Kidney (tissue), 22 donors: ENCODE measurements at places on chromosomes 6 and 20. TPM values are rescaled to one million over a fixed set of nuclear protein-coding genes. Genes with fewer than 3 reads are reported as not detected.

The NRSN1 gene
- not detected for total RNA-seq

- no peak for DNase-seq
Observed at GRCh38 chr6:158206740-158207421, 38.7 kb downstream of the GTF2H5 start.

The PRDM13 gene
- total RNA-seq: not detected

DNA sequence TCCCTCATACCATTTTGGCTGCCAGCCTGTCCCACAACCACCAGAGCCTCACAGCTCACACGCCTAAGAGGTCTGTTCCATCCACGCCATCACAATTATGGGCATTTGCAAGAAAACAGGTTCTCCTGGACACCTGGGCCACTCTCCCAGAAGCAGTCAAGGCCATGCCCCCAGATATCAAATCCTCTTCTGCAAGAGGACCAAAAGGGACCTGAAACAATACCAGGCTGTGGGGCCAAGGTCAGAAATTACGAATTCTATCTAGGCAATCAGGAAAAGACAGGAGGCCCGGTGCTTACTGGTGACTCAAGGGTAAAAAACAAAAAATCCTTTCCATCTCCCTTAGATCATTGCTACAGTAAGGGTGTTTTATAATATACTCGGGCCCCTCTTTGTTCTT, 69.8 kb downstream of the ZMYND8 start:
- DNase-seq: no peak

GRCh38 chr20:32749914-32750637, 6.8 kb upstream of the COMMD7 start:
- no peak for DNase-seq

The CCN5 gene
- 3.1 TPM for total RNA-seq

- no peak for DNase-seq
Observed at GRCh38 chr6:4295058-4295782, 159.8 kb upstream of the ECI2 start.

GRCh38 chr6:96522465-96523009, 931 bp downstream of the UFL1 start:
- no peak for DNase-seq
